H1 (cell line): ENCODE measurements at places on chromosomes 7 and 10.

DNA sequence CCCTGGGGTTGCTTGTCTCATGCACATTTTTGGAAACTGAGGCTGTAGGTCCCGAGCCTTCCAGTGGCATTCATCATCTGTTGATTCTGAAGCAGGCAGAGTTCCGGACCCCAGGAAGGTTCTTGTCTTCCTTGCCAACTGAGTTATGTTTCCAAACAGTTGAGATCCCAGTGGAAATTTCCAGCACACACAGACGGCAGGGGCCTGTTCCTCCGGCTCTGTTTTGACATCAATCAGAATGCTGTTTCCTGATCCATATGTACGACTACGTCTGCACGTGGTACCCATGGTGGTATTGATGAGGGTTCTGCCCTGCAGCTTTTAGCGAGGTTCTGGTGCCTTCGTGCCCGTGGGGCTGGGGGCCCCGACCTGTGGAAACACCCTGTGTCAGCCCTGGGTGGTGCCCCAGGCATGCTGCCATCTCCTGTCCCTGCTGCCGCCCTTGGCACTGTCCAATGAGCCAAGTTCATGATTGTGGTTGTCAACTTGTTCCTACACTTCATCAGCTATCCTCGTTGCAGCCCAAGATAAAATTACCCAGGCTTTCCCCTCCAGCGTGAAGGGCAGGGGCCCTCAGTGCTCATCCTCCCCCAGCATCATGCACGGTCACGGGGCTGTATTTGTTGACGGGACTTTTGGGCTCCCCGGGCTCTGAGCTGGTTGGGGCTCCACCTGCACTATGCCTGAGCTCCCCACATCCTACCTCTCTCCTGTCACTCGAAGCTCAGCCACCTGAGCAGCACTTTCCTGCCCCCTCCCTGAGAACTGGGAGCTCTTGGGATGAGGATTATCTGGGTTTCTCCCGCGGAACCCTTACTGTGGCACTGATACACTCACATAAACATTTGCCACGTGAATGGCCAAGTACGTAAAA lies 7.8 kb upstream of the DPYSL4 start:
- no peak for DNase-seq

DNA sequence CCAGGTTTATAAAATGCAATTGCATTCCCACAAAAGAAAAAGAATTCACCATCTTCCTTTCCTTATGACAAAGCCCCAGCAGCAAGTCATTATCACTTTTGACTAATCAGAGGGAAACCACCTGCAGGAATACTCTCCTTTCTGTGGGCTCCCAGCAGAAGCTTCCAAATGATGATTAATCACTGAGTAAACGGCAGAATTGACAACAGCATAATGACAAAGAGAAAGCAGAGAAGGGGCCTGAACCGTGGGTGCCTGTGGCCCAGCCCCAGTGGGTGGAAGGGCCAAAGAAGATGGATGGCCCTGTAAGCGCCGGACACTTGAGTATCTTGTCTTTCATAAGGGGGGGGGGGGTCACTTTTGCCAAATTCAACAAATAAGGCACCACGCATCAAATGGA lies 152.4 kb upstream of the NRBF2 start:
- DNase-seq: no peak

DNA sequence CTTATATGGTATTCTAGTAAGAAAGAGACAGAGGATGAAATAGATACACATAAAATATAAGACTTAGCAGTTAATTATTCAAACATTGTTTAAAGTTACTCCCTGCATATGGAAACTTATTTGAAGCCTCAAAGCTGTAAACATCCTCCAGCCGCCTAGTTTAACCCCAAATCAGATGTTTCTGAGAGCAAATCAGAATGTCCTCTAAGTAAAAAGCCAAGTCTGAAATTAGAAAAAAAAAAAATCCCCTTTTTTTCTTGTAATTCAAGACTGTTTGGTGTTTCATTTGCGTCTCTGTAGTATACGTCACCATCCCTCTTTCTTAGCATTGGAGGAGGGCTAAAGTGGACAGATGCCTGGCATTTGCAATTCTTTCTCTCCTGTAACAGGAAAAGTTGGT lies 46.4 kb downstream of the TMEM26 start:
- DNase-seq: no peak

DNA sequence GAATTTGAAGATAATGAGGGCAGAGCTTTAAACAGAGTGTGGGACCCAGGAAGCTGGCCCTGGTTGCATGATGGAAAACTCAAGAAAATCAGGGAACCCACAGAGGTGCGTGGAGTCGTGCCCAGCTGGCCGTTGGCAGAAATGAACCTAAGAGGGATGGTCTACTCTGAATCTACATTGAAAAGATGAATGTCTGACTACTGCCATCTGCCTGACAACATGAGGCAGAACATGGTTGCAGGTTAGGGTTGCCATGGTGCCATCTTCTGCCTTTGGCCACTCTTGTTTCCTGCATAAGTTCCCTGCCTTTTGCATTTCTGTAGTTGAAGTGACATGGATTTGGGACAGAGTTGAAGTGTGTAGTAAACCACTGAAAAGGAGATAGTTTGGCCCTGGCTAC lies 138.5 kb upstream of the COBL start:
- no peak for DNase-seq

DNA sequence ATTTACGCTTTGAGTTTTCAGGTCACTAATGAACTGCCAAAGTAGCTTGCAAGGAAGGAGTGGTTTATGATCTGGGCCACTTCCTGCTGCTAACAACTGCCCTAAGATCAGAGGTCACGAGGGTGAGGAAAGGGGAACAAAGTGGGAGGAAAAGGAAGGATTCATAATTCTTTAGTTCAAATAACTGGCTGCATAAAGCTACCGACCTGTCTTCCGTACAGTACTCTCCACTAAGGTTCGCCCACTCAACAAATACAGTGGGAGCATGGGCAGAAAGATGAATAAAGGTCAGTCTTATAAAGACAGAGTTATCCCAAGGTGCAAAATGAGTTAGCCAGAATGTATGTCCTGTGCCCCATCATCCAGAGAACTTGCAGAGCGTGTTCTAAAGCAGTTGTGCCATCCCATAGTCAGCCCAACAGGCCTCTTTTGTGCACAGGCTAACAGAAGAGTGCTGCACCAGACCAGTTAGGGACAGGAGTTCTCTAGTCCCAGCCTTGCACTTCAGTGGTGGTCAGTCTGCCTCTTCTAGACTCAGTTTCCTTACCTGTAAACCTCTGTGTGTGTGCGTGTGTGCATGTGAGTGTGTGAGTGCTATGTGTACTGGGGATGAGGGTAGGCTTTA lies 65.9 kb downstream of the CREB3L2 start:
- no peak for DNase-seq

DNA sequence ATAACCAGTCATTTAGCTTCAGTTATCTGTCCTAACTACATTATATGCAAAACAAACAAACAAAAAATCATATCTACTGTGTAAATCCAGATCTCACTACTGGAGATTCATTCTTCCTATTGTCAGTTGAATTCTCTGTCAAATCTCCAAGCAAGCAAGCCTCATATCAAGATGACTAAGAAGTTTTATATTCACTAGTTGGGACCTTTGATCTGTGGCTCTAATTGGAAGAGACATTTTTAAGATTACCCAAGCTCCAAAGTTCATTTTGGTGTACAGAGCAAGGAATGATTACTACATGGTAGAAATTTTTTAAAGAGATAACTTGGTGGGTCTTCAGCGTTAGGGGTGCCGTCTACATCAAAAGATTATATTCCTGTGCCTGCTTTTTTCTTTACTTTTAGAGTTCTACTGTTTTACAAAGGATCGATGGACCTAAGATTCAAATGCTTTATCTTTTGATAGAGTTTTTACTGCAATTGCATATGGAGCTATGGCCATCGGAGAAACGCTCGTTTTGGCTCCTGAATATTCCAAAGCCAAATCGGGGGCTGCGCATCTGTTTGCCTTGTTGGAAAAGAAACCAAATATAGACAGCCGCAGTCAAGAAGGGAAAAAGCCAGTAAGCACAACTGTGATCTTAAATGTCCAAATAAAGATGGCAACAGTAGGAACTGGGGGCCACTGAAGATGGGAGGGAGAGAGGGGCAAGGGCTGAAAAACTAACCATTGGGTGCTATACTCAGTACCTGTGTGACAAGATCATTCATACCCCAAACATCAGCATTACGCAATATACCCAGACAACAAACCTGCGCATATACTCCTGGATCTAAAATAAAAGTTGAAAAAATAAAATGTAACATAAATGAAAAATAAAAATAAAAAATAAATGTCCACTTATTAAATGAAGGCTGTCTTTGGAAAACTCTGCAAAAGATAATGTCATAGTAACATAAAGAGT lies 47.9 kb downstream of the SP8 start:
- no peak for DNase-seq

- DNase-seq: no peak
Measured at GRCh38 chr7:66355756-66356155, 150.6 kb downstream of the TPST1 start.

DNA sequence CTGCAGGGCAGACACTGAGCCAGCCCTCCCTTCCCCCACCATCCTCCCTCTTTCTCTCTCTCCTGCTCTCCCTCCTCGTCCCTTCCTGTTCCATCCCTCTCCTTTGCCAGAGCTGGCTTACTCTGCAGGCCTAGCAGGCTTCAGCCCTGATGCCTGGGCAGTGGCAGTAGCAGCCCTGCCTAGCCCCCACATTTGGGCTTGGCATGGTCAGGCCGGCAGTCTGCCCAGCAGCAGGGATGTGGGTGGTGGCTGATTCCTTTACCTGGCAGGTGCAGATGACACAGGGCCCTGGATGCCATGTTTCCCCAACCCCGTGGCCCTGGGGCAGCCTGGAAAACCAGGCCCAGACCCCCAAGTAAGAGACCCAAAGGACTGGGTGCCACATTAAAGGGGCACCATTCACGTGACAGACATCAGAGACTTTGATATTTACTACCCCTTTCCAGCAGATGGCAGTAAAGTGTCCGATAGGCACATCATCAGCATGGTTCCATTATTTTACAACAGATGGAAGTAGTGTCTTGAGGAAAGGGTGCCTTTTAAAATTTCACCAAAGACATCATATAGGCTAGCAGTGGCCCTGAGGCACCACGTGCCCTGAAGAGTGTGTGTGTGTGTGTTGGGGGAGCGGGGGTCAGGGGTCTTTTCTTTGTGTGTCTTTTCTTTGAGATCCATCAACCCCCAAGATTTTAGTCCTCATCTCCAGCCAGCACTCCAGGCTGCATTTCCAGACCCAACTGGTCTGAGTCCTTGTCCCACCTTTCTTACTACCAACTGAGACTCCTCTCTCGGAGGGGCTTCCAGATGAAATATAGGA lies 5.9 kb downstream of the KCP start:
- DNase-seq: peak; percentile 54

- no peak for DNase-seq
Measured at GRCh38 chr10:15896654-15897053, 36.3 kb upstream of the MINDY3 start.

GRCh38 chr7:99860281-99861127 lies 16.3 kb downstream of the OR2AE1 start:
- DNase-seq: no peak

- DNase-seq: no peak
Measured at GRCh38 chr7:125966278-125967048, 1036.8 kb upstream of the POT1 start.

GRCh38 chr7:55775051-55775420 lies 87.5 kb downstream of the SEPTIN14 start:
- peak; percentile 43 for DNase-seq

DNA sequence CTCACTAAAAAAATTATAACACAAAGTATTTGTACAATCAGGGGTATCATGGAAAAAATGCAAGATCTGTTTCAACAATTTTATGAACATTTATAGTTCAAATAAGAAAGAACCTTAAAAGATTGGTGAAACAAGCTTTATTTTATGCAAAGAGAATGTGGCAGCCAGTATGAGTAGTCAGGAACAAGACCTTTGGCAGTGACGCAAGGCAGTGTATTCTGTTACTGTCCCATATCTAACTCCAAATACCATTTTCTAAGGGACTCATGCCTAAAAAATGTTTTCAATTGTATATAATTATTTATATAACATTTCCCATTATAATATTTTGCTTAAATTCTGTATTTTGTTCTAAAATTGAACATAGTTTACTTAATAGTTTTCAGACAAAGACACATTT lies 19.1 kb upstream of the FAM53B start:
- DNase-seq: no peak

DNA sequence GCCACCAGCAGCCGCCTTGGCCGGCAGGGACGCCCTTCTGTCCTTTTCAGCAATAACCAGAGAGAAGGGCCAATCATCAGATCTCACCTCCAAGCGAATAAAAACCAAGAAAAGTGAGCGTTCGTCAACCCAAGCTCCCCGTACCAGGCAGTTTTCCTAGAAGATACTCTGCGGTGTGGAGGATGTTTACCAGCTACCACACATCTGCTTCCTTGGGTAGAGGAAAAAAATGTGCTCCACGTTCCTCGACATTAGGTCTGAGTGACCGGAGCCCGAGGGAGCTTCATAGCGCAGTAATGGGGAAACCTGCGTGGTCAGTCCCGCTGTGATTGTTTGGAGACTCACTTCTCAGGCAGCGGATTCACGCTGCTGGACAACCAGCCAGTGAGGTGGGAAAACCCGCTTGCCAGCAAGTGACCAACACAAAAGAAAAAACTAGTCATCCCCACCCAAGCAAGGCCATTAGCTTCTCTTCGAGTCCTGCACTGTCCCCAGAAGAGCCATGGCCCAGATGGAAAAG lies 73.0 kb downstream of the ZRANB1 start:
- no peak for DNase-seq

DNA sequence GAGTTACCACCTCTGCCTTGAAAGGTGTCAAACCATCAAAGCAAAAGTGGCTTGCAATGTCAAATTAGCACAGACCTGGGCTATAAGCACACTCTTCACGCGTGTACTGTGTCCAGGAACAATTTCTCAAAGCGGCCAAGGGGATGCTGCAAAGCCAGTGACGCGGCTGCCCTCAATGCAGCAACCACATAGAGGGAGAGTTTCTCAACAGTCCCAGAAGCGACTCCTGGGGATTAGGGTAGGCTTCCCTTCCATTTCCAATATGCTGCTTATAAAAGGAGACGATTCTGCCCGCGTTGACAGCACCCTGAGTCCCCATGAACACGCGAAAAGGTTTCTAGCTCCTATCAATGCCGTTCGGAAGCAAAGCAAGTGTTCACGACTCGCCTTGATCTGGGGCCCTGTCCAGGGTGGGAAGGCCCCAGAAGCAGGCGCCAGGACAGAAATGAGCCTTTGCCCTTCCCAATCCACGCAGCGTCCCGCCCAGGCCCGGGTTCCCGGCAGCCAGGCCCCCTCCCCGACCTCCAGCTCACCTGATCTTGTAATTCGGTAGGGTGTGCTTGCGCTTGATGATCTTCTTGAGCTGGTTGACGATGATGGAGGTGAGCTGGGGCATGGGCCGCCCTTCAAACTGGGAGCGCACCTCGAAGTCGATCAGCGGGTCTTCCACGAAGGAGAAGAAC lies 1.3 kb downstream of the PDZD8 start:
- no peak for DNase-seq
